CD8-positive, alpha-beta T cell (primary cell): ENCODE measurements at places on chromosomes 4 and X.

DNA sequence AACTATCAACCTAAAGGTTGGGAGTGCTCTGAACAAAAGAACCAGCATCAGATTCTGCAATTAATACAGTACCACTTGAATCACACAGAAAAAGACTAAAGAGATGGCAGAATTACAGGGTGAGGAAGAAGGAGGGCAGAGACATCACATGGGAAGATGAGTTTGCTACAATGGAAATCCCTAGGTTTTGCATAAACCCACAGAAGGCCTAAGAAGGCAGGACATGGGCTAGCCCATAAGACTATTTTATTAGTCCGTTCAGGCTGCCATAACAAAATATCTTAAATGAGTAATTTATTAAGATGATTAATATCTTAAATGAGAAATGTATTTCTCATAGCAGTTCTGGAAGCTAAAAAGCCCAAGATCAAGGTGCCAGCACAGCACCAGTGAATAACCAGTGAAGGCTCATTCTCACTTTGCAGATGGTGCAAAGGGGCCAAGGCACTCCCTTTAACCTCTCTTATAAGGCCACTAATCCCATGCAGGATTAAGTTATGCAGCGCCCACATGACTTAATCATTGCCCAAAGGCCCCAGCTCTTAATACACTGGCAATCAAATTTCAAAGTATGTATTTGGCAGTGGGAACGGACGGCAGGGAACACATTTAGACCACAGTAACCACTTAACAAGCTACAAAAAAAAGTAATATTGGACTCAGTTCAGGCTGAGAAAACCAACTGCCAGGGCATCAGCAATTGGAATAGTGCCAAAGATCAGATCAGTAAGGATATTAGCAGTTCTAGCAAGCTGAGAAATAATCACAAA is 47.6 kb upstream of the NEUROG2 start:
- no peak for DNase-seq

GRCh38 chr4:112332398-112332797 is 35.2 kb downstream of the ALPK1 start:
- no peak for DNase-seq

GRCh38 chr4:124000233-124000632 is 603.6 kb downstream of the SPRY1 start:
- DNase-seq, result no peak

DNA sequence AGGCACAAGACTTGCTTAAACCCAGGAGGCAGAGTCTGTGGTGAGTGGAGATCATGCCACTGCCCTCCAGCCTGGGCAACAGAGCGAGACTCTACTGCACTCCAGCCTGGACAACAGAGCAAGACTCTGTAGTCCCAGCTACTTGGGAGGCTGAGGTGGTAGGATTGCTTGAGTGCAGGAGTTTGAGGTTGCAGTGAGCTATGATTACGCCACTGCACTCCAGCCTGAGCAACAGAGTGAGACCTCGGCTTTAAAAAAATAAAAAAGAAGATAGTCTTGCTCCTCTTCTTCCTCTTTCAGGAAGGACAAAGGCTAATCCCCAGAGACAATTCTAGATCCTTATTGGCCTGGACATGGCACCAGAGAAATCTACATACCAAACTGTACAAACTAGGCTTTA is 5.7 kb upstream of the PPEF2 start:
- DNase-seq, result no peak

DNA sequence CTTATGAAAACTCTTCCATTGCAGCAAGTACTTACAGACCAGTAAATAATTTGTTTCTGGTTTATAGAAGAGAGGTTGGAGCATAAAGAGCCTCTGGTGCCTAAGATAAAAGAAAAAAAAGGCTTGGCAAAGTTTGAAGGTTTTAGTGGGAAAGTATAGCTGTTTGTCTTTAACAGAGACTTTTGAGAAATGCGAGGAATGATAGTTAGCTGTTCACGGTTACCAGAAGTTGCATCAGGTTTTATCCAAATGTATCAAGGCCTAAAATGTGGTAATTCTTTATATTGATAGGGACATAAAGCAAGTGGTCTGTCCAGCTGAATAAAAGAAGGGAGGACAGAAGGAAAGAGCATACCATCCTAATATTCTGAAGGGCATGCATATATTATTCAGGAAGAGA is 29.3 kb downstream of the RAP1GDS1 start:
- DNase-seq, result no peak

DNA sequence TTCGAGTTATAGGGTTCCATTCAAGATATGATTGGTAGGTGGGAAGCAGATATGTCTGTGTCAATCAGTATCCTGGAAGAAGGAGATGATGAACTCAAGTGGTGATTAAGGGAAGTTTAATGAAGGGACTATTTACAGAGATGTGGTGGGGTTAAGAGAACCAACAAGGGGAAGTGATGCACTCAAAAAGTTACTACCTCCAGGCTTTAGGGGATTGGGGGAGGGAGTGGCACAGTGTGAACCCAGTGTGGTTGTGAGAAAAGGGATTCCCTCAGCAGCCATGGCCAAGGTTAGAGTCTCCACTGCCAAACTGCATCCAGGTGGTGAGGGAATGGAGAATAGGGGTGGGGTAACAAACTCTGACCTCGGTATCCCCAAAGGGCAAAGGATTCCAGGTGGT is 27.9 kb downstream of the PKD2 start:
- no peak for DNase-seq

- DNase-seq, result no peak
These were observed 23.9 kb downstream of the MOB1B start for GRCh38 chr4:70925899-70926635.

DNA sequence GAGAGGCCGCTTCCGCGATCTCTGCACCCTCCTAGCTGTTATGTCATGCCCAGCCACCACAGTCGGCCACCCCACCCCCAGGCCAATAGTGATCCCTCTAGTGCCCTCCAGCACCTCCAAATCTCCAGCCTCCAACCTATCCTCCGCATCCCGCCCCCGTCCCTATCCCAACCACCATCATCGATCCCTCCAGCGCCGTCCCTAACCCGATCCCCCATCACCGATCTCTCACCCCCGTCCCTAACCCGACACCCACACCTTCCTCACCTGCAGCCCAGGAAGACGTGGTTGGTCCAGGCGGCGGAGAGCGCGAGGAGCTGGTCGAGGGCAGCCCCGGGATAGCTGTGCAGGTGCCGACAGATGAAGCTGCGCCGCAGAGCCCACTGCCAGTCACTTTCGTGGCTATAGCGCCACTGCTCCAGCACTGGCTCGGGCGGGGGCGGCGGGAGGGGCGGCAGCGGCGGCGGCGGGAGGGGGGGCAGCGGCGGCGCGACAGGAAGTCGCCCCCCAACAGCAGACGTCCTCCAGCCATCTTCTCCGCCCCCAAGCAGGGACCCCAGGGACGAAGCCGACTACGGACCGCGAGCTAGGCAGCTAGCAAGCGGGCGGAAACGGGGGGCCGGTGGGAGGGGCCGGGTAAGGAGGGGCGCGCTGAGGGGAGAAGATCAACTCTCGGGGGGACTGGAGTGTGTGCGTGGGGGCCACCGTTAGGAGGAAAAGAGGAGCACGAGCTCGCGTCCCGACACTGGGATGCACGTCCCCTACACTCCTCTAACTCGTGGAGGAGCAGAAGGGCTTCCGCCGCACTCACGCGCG is 552 bp downstream of the NKRF start:
- peak; percentile 75 for DNase-seq

- DNase-seq, result no peak
These were observed at the start of gene NKX1-1 for GRCh38 chr4:1406394-1406980. Gene NKX1-1 (minus strand): TSS chr4:1406442. CDS start chr4:1406442, 0 bp downstream.

GRCh38 chrX:46953137-46953527 is 40.9 kb downstream of the JADE3 start:
- DNase-seq, result no peak

GRCh38 chr4:113747949-113748348 is 13.6 kb downstream of the CAMK2D start:
- no peak for DNase-seq

DNA sequence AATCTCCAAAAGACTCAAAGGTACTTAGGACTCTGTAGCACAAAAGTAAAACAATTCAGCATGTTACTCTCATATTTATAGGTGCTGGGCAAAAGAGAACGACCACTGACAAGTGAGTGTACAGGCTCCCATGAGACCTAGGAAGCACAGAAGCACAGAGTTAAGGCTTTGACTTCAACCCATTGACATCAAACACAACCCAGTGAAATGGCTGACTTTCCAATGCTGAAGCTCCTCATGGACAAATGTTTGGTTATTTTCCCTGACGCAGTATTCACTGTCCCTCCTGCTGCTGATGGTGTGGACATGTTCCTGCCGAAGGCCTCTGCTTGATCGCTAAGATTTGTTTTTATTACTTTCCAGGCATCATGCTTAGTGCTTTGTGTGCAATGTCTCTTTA is 148.7 kb downstream of the TSPAN5 start:
- no peak for DNase-seq

DNA sequence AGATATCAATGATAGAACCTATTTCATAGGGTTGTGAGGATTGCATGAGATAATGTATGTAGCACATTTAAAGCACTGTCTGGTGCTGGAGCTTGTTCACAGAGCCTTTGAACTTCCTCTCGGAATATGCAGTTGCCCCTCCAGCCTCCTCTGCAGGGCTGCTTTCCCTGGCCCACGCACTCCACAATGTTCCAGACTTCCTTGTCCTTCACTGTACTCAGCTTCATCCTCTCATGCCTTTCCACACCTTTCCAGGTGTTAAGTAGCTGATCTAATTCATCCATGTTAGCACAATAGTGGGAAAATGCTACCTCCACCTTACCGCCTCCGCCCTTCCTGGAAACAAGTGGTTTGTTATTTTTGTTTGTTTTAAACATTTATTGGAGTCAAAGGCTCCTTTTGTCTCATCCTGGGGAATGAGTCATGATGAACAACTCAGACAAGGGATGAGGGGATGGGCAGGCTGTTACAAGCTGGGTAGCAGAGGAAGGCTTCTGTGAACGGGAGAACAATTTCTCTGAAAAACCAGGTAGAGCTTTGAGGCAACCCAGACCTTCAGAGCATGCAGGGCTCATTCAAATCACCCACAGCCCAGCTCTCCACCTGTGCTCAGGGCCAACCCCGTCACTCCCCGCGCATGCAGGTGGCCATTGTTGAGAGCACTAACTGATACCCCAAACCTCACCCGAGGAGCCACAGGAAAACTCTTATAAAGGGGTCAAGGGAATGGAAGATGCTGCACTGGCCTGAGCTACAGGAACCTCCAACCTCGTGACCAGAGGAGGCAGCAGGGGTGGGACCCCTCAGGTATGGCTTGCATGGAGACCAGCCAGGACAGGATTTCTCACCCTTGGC is 84.9 kb upstream of the TBL1X start:
- no peak for DNase-seq

GRCh38 chrX:33109858-33110257 is 101.5 kb downstream of the DMD start:
- no peak for DNase-seq

GRCh38 chr4:140135529-140136088 is 18.4 kb downstream of the MAML3 start:
- DNase-seq, result no peak

GRCh38 chr4:46393606-46394005 is 3.7 kb upstream of the GABRA2 start:
- no peak for DNase-seq

DNA sequence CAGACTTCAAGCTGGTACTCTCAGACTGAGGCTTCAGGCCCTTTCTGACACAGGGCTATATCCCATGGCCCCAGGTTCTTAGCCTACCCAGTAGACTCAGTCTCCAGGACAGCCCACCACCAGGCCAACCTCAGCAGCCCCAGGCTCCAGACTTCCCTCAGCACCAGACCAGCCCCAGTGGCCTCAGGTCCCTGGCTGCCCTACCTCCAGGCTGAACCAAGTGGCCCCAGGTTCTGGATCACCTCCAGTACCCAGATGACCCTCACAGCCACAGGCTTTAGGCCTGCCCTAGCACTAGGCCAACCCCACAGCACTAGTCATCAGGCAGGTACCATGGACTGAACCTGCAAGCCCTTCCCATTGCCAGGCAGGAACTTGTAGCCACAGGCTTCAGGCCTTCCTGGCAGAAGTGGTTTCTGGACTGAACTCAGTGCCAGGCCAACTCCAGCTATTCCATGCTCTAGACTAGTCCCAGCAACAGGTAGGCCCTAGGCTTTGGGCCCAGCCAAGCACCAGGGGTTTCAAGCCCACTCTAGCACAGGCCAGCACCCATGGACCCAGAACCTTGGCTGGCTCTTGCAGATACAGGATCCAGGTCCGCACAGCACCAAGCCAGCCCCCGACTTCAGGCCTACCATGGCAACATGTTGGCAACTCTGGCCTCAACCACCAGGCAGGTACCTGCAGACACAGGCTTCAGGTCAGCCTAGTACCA is 45.7 kb upstream of the MAGED4 start:
- no peak for DNase-seq

- no peak for DNase-seq
These were observed 345.1 kb upstream of the TACR3 start for GRCh38 chr4:104064646-104065577.
